GM04504 (cell line): ENCODE measurements at places on chromosomes 3 and 15.

DNA sequence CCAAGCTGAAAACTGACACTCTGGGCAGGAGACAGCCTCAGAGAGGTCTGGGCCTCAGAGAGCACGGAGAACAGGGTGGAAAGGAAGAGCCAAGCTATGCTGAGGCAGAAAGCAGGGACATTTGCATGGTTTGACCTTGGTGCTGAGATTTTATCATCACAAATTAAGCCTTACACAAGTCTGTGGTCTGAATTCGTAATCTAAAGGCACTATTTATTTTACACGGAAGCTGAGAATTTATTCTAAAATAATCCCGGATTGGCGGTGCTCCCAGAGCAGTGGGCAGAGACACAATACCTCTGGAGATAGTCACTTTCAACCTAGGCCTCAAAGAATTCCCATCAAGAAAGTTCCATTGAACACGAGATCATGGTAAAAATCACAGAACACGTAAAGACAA, 47.5 kb downstream of the CFAP92 start:
- peak; percentile 30 for DNase-seq

DNA sequence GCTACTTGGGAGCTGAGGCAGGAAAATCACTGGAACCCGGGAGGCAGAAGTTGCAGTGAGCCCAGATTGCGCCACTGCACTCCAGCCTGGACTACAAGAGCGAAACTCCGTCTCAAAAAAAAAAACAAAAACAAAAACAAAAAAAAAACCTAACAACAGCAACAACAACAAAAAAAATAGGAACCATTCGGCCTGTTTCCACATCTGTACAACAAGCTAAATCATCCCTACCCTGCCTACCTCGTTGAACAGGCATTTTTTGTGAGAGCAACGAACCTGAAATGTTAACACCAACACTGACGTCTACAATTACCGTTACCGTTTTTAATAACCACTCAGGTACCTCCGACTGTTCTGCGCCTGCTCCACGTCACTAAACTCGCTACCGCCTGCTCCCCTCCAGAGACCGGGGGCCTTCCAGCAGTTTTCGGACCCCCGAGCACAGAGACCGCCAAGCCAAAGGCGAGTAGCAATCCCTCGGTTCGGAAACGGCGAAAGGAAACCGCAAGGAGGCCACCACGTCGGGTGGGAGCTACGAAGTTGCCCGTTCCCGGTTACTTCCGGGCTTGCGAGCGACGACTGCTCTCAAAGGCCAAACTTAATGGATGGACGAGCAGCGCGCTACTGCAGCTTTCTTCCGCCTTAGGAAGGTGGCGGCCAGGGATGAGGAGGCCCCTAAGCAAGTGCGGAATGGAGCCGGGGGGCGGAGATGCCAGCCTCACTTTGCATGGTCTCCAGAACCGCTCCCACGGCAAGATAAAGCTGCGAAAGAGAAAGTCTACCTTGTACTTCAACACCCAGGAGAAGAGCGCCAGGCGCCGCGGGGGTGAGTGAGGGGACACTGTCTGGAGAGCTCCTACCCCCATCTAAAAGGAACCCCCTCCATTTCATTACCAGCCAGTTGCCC, at the start of the genes PIGB and PIGBOS1:
Gene PIGB, plus strand, starts transcription at position 635 of the 907 bp plus-strand sequence. Its CDS starts 29 bp downstream, at position 664.
Gene PIGBOS1, minus strand, starts transcription at position 536 of the 907 bp plus-strand sequence. CDS start 1,331 bp downstream, outside the sequence.
- DNase-seq, result peak; percentile 78

- DNase-seq, result peak; percentile 1
These were observed 83.3 kb downstream of the NR2E3 start for GRCh38 chr15:71893691-71894090.

DNA sequence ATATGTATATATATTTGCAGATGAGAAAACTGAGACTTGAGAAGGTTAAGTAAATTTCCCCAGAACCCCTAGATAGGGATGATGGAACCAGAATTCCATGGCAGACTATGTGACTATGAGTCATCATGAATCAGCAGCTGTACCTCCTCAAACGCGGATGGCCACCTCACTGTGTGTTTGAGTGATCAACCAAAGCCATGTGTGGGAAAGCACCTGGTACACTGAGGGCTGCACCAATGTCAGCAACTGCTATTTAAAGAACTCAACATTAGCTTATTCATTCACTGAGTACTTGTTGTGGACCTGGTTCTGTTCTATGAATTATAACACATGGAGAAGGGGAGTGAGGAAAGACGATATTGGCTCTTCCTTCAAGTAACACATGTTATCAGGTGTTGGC, 377.0 kb downstream of the GAP43 start:
- peak; percentile 76 for DNase-seq

DNA sequence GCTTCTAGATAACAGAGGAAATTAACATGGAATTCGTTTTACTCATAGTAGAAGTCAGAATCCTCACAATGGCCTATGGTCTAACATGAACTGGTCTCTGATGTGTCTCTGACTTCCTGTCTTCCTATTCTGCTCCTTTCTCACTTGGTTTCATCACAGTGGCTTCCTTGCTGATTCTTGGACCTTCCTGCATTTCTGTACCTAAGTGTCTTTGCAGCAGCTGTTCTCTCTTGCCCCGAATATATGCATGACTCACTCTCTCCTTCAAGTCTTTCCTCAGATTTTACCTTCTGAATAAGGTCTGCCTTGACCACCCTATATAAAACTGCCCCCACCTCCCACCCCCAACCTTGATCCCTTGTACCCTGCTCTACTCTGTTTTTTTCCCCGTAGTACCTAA, 14.1 kb downstream of the ARL13B start:
- DNase-seq, result no peak

GRCh38 chr3:175274056-175274455, 414.9 kb downstream of the NAALADL2 start:
- DNase-seq, result no peak

- DNase-seq, result no peak
These were observed 2.3 kb downstream of the OCA2 start for GRCh38 chr15:28096670-28097431.

- no peak for DNase-seq
These were observed 50.1 kb downstream of the HCN4 start for GRCh38 chr15:73318463-73319351.

GRCh38 chr15:76285241-76285825, 25.9 kb downstream of the ETFA start:
- no peak for DNase-seq

GRCh38 chr3:106086636-106087035, 217.8 kb upstream of the CBLB start:
- no peak for DNase-seq

- DNase-seq, result no peak
These were observed 4.2 kb downstream of the RAP2B start for GRCh38 chr3:153166206-153166605.

- DNase-seq, result no peak
These were observed 51.3 kb downstream of the MBNL1 start for GRCh38 chr3:152319831-152320617.

GRCh38 chr3:193908181-193908744, 227.7 kb upstream of the HES1 start:
- no peak for DNase-seq

- no peak for DNase-seq
These were observed 24.8 kb upstream of the RHO start for GRCh38 chr3:129503471-129504291.

DNA sequence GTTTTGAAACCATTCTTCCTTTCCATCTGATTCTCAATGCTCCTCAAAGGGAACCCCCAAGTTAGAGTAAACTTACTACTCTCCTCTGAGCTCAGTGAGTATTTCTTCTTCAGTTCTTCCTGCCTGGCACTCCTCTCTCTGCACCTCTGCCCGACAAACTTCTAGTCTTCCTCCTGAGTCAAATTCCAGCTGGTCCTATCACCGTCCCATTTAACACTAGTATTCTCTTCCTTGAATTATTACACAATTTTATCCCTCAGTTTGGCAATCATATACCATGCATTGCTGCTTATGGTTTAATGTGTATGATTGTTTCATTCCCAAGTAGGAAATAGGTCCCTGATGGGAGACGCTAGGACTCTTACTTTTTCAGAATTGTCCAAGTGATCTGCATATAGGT, 279.7 kb downstream of the MECOM start:
- no peak for DNase-seq

- DNase-seq, result peak; percentile 66
These were observed 273.1 kb downstream of the FOXP1 start for GRCh38 chr3:71310359-71310979.
